ENCODE measurements at places on chromosomes 5 and 9.

DNA sequence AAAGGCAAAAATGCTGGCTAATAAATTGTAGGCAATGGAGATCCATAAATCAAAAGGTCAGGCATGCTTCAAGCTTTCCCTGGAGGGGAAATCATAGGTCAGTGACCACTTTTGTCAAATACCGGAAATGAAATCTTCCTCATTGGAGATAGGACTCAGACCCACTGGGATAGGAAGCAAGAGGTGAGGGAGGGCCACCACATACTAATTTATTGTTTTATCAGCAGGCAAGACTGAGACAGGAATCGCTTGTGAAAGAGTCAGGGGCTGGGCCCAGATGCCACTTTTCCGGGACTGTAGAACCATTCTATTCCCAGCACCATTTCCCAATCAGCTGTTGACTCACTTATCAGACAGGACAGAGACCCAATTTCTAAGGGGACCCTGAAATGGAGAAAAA lies 256.3 kb upstream of the TRIM32 start:
- DNase-seq: no peak

- no peak for DNase-seq
Observed at GRCh38 chr5:142640316-142641005, 45.4 kb downstream of the FGF1 start.

GRCh38 chr9:21964925-21965385 lies 29.2 kb downstream of the CDKN2A start:
- DNase-seq: no peak

- DNase-seq: no peak
Observed at GRCh38 chr9:69463497-69464068, 138.6 kb downstream of the ENTREP1 start.

- DNase-seq: no peak
Observed at GRCh38 chr5:171986772-171987171, 19.7 kb downstream of the FBXW11 start.

- no peak for DNase-seq
Observed at GRCh38 chr9:20670395-20670794, 13.7 kb upstream of the FOCAD start.

DNA sequence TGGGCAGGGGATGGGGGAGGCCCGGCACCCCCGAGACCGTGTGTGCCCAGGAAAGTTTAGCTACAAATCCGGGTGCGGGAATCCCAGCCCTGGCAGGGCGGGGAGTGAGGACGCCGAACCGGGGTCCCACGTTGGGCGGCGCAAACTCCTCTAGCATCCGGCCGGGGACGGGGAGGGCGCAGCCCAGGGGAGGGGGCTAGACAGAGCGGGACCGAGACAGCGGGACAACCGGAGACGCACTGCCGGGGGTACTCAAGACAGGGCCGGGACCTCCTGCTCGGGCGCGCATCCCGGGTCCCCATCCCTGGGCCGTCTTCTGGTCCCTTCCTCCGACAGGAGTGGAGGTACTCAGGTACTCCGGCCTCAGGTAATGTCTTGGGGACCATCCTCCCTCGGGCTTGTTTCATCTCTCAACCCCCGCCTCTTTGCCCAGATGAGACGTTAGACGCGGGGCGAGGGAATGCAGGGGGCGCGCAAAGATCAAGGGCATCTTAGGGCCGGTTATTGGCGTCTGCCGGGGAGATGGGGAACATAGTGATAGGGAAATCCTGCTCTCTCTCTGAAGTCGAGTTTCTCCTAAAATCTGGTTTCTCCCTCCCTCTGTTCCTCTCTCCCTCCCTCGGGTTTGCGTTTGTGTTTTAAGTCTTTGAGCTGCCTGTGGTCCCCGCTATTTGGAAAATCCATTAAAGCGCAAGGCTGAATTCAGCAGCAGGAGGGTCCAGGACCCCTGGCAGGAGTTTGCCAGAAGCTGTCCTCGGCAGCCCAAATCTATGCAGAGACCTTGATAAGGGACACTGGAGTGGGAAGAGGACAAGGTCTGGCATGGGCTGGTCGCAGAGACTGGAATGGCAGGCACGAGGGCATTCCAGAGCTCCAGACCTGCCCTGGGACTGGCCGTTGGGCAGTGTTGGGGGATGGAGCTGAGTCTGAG lies 815 bp downstream of the PDZD2 start:
- no peak for DNase-seq

DNA sequence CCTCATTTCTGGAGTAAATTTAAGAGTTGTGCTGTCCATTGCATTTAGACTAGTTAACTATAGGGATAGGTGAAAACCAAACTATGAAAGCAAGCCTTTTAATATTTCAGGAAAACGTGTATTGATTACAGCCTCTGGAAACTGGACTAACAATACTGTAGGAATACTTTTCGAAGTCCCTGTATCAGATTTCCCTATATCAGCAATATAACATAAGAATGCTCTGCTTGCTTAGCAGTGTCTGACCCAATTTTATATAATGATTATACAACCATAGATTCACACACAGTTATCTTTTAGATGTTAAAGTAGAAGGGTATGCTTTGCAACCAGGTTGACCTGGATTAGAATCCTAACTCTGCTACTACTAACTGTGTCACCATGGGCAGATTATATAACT lies 203.1 kb downstream of the WDR70 start:
- DNase-seq: no peak

DNA sequence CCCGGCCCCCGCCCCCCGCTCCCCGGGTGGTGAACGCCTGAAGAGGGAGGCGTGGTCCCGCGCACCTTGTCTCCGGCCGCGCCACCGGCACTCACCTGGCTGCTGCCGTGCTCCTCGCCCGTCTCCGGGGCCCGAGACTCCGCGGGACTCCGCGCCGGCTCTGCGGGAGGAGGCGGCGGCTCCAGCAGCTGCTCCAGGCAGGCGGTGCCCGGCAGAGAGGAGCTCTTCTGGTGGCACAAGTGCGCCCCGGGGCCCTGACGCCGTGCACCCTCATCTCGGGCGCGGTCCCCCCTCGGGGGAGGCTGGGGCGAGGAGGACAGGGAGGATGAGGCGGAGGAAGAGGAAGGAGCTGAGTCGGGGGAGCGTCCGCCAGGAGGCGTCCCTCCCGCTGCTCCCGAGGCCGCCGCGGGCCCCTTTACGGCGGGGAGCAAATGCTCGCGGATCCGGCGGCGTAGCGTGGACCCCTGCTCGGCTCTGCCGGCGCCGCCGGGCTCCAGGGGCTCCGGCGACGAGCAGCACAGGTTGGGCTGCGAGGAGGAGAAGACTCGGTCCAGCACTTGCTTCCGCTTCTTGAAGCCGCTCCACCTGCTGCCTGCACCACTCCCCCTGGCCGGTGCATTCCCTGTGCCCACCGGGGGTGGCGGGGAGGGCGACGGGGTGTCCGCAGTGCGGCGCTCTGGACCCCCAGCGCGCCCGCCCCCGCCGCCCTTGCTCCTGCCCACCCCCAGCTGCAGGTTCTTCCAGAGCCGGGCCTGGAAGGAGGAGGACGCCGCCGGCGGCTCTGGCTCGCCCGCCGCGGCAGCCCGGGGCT lies 928 bp downstream of the MCTP1 start:
- no peak for DNase-seq

- DNase-seq: no peak
Observed at GRCh38 chr5:157354800-157355199, 88.9 kb downstream of the CYFIP2 start.

GRCh38 chr5:147559749-147560148 lies 49.9 kb upstream of the DPYSL3 start:
- DNase-seq: no peak

- no peak for DNase-seq
Observed at GRCh38 chr5:30878746-30879145, 314.7 kb upstream of the CDH6 start.

DNA sequence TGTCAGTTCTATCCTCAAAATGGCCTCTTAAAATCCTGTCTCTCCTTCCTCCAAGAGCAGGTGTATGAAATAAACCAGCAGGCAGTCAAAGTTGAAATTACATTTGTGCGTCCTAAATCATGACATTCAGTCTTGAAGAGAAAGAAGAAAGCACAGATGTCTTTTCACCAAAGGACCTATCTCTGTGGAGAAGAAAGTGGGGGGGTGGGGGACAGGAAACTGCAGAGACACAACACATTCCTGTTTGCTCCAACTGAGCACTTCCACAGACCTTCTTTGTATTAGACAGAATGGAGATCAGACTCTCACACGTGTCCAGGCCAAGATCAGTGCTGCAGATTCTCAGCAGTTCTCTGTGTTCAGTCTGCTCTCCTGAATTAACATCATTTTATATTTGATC lies 471.9 kb upstream of the RGMB start:
- DNase-seq: no peak

- no peak for DNase-seq
Observed at GRCh38 chr5:10246761-10247160, 2.9 kb downstream of the ATPSCKMT start.

GRCh38 chr5:138438724-138439476 lies at the start of gene REEP2:
REEP2 (plus strand) TSS chr5:138439057; CDS start chr5:138439209, 152 bp downstream.
- no peak for DNase-seq

- DNase-seq: no peak
Observed at GRCh38 chr5:115435778-115436712, 108.5 kb downstream of the FEM1C start.

GRCh38 chr9:110255034-110255462 lies 1.3 kb downstream of the TXN start:
- no peak for DNase-seq

- DNase-seq: no peak
Observed at GRCh38 chr5:115785381-115786065, 30.9 kb downstream of the CDO1 start.

- no peak for DNase-seq
Observed at GRCh38 chr5:61734966-61735365, 402.9 kb downstream of the ZSWIM6 start.

GRCh38 chr5:43592363-43592762 lies 10.6 kb upstream of the NNT start:
- DNase-seq: no peak

GRCh38 chr9:38650564-38650963 lies 30.2 kb upstream of the ANKRD18A start:
- DNase-seq: no peak

GRCh38 chr5:31459594-31459993 lies 72.3 kb downstream of the DROSHA start:
- no peak for DNase-seq

DNA sequence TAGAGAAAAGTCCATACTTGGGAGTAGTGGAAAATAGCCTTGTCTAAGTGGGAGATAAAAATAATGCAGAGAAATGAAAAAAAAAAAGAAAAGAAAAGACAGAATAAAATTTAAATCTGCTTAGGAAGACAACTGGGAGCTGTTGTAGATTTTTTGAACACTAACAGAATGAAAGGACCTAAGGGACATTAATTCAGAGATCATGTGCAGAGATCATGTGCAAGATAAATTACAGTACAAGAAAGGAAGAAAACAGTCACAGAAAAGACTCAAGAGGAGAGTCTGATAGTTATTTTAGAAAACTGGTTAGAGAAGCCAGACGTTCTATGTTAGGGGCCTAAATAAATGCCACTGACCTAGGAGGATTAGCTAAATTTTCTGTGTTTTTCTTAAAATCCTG lies 1226.8 kb upstream of the NUDT12 start:
- no peak for DNase-seq

GRCh38 chr9:96660692-96661248 lies 5.7 kb upstream of the PRXL2C start:
- no peak for DNase-seq

DNA sequence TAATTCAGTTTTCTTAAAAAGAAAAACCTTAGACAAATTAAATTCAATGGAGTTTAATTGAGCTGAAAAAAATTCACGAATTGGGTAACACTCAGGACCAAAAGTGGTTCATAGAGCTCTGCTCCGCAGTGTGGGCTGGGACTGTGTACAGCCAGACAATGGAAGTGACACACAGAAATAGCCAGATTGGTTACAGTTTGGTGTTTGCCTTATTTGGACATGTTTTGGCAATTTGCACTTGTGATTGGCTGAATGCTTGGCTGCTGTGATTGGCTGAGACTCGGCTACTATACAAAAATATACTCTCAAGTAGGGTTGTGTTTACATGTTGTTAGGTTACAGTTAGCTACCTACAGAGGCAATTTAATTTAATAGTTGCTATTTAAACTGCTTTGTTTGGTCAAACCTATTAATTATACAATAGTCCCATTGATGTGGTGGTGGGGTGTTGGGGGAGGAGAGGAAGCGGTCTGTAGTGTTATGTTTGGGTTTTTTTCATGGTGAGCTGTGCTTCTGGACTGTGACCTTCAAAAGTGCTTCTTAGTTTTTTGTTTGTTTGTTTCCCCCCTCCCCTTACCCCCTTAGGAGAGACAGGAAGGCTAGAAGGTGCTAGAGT lies 95.2 kb downstream of the CNTLN start:
- no peak for DNase-seq

DNA sequence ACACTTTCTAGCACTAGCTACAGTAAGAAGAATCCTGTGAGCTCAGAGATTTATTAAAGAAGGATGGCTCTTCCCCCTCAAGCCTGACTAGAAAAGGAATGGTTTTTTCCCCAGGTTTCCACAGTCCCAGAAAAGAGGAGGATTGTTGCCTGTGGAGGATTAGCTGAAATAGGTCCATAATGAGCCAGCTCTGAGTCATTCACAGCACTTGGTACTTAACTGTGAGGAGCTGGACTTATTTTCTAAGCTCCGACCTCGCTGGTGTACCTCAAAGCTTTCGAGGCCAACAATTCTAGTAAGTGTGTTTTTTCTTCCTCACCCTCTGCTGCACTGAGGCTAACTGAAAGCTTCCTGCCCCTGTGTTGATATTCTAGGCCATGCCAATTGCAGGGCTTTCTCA lies 222.5 kb upstream of the IL12B start:
- DNase-seq: no peak

DNA sequence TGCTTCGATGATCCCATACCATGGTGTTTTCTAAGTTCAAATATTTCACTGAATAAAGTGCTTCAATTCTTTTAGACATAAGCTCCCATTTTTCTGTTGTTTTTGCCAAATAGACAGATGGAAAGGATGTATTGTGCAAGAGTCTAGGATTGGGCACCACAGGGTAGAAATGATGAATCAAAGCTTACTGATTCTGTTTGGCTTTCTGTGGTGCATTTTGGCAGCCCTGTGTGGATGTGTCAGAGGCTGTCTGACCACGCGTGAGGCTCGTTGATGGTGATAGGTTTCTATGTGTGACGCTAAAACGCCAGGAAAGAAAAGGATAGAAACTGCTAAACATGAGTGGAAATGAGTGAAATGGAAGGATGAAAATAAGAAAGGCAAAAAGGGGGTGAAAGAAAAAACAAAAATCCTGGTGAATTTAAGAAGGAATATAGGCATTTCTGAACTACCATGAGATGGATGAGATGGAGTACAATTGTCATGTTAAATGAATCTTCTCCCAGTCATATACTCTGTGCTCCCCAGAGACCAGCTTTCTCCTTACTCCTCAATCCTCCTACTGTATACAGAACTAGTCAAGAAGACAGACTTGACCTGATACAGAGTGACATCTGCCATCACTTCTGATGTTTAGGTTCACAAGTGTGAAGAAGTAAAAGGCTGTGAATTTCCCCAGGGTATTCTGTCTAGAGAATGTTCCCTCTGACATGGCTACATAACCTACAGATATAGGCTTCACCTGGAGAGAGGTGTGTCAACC lies 54.4 kb downstream of the ANKH start:
- no peak for DNase-seq

GRCh38 chr5:83899326-83899970 lies 178.8 kb upstream of the HAPLN1 start:
- no peak for DNase-seq

DNA sequence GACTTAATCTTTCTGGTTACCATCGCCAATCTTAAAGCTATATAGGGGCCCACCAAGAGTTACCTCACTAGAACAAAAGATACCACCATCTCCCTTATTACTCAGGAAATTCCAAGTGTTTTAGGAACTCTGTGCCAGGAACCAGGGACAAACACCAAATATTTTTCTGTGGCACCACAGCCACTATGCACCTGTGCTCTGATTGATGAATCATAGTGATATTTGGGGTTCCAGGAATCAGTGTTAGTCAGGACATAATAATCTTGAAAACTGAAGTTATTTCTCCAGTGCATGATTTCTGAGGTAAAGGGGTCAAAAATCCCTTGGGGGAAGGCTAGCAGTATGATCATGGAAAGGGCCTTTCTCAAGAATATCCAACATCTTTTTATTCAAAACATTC lies 10.2 kb upstream of the TMED7 start:
- DNase-seq: no peak

Data from GF-D8 (cell line).